ENCODE measurements at places on chromosomes 2 and 18.

- no peak for DNase-seq
Observed at GRCh38 chr2:134080386-134081089, 173.3 kb upstream of the MGAT5 start.

DNA sequence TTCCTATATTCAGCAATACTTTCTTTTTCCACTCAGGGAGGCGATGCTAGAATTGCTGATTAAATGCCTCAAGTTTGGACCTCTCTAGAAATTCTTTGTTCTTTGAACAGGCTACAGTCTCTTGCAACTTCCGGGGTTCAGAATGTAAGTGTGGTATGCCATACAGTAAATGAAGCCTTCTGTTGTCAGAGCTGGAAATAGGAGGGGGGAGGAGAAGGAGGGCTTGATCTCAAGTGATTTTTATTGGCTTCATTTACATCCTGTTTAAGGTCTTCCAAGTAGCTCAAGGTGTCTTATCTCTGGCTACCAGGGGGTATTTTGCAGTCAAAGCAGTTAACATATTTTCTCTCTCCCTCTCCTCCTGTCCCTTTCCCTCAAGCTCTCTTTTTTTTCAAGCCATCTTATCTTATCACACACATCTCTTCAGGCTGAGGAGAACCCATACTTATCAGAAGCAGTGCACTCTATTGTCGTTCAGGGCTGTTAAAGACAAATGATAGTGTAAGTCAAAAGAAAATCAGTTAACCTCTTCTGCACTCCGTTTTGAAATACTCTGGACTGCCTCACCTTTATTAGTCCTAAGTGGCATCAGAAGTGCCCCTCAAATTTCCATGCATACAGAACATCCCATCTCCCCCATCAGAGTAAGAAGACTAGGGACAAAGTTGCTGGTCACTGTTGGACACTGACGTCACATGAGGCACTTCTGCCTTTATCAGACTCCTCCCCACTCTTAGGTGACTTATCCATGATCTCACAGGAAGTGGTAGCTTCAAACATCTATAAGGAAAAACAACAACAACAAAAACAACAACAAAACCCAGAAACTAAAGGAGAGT is 112.2 kb downstream of the ZNF521 start:
- DNase-seq = no peak

DNA sequence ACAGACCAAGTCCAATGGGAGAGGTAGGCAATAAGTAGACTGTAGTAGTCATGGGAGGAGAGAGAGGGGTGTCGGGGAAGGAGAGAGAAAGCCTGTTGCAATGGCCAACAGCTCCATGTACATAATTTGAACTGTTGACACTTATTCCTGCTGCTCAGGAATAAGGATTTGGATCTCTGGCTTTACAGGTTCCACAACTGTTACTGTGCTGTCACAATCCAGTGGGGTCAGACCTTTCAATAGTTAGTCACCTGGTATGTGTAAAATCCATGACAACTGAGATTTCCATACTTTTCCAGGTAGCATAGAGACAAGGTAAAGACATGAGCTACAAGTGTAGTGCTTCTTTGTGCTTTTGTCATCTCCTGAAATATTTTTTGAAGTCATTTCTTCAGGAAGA is 47.5 kb upstream of the RIOK3 start:
- no peak for DNase-seq

GRCh38 chr18:3100498-3101132 is 87.7 kb upstream of the LPIN2 start:
- no peak for DNase-seq

GRCh38 chr2:176283291-176284068 is 14.2 kb downstream of the MTX2 start:
- no peak for DNase-seq

DNA sequence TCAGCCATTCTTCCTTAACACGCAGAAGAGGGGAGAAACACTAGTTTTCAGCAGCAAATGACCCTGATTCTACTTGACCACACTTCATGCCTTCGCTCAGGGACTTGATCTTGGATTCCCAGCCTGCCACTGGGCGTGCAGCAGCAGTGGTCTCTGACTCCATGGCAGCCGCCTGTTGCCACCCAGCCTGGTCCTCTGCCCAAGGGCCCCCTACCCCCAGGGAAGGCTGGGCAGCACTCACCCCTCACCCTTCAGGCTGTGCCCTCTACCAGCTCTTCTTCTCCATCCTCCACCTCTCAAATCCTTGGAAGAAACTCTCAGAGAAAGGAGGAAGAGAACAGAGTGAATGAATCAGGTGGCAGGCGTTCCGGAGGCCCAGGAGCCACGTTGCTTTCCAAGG is 32.1 kb upstream of the RPL31 start:
- DNase-seq = no peak

GRCh38 chr2:238286987-238287736 is 1.2 kb downstream of the PER2 start:
- DNase-seq = no peak

GRCh38 chr18:24274837-24275236 is 122.8 kb downstream of the OSBPL1A start:
- no peak for DNase-seq

DNA sequence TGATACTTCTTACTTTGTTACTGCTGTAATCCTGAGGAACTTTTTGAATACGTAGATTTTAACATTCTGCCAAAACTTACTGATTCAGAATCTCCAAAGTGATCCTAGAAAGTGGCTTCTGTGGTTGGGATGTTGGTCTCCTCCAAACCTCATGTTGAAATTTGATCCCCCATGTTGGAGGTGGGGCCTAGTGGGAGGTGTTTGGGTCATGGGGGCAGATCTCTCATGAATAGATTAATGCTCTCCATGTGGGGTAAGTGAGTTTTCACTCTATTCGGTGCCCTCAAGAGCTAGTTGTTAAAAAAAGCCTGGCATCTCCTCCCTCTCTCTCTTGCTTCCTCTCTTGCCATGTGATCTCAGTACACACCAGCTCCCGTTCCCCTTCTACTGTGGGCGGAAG is 329.9 kb downstream of the HRH4 start:
- DNase-seq = no peak

- DNase-seq = no peak
Observed at GRCh38 chr2:136215908-136216472, 98.0 kb upstream of the CXCR4 start.

GRCh38 chr2:64989982-64990614 is 899 bp downstream of the SLC1A4 start:
- no peak for DNase-seq

DNA sequence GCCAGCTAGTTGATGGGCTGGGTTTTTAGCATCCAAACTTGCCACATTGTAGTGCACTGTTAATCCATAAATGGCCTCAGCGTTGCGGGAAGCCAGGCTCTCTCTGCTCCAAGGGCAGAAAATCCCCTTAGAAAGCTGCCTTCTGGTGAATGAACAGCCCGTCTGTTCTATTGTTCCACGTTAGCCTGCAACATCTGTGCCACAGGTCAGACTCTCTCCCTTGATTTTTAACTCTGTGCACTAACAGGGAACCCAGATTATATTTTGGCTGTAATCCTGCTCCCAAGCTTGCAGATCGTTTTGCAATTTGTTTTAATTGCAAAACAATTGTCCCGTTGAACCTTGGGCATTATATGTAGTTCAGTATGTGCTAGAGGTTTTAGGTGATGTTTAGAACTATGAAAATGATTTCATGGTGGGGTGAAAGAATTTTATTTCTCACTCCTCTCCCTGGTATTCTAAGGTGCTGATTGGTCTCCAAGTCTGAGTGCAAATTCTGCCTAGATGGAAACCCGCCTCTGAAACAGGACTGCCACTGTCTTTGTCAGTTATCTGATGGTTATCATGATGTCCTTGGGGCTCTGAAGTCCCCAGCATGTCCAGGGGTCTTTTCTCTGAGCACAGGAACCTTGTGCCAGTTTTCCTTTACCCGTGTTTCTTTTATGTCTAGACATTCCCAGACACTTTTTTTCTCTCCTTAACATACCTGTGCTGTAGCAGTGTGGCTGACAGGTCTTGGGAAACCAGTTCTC is 106.6 kb downstream of the MAP4K4 start:
- DNase-seq = no peak

DNA sequence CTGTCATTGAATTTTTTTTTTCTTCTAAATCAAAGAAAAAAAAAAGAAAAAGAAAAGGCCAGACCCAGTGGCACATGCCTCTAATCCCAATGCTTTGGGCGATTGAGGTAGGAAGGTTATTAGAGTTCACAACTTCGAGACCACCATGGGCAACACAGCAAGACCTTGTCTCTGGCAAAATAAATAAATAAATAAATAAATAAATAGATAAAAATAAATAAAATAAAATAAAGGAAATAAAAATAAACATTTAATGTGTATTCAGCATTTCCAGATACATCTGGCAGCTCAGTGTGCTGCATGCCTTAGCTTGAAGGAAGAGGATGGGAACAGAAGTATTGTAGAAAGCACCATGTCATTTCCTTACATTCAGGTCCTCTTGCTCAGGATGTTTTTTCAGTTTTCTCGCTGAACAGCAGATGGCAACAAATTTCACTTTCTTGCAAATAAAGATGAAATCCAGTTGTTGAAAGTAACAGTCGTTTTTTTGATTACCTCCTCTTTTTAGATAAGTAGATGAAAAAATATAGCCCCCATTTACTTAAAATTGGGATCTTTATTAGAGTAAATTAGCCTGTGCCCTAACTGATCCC is 25.7 kb upstream of the FAM178B start:
- DNase-seq = no peak

- DNase-seq = no peak
Observed at GRCh38 chr18:74248189-74248588, 43.6 kb downstream of the CYB5A start.

DNA sequence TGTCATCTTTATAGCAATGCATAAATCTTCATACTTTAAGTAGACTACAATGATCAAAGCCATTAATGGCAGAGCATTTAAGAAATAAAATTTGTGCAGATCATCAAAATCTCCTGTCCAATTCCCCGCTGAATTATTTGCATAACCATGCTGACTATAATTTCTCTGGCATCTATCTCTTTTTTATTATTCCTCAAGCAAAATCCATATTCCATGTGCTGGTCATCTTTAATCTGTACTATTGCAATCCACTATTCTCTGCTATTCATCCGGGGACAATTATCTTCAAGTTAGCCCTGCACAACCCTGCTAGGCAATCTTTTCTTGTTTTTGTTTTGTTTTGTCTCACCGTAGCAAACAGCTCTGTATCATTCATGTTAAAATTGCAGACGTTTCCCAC is 1469.6 kb upstream of the NXPH2 start:
- no peak for DNase-seq

DNA sequence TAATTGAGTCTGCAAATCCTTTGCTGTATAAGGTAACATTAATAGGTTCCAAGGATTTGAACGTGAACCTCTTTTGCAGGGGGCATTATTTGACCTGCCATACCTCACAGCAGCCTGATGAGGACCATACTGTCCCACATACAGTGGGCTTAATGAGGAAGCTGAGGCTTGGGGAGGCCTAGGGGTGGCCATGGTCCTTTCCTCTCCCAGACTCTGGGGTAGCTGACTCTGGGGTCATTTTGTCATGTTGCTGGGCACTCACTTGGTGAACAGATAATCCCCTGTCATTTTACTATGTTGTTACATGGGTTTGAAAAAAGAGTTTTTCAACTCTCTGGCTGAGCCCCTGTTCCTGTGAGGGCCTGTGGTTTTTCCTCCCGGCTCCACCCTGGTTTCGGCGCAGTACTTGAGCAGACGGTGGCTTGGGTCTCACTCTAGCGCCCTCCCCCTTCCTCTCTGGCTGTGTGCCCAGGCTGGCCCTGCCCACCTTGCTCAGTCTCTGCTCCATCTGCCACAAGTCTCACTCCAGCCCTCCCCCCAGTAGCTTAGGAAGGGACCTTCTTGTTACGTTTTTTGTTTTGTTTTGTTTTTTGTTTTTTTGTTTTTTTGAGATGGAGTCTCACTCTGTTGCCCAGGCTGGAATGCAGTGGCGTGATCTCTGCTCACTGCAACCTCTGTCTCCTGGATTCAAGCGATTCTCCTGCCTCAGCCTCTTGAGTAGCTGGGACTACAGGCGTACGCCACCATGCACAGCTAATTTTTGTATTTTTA is 21.0 kb downstream of the INPP4A start:
- no peak for DNase-seq

GRCh38 chr2:206083602-206084438 is 2.2 kb downstream of the INO80D start:
- DNase-seq = no peak

DNA sequence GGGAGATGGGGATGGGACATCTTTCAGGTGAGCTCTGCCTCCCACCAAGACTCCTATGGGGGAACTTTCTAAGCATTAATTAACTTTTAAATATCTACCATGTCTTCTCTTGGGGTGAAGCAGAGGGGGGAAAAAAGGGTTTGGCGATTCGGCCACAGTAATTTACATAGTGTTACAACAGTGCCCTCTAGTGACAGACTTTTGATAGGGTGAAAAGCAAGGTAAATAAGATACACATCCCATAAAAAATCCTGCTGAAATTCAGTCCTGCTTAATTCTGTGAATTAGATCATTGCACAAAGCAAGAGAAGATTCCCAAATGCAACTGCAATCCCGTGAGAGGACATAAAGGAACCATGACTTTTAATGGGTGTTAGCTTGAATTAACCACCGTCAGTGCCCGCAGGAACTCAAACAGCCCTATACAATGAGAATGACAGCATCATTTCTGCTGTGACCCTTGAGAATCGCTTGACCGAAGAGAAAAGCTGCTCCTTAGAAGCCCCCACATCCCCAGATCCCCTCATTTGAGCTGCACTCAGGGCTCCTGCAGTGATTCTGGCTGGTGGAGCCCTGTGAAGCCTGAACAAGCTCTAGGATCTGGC is 32.8 kb downstream of the FAM124B start:
- no peak for DNase-seq

DNA sequence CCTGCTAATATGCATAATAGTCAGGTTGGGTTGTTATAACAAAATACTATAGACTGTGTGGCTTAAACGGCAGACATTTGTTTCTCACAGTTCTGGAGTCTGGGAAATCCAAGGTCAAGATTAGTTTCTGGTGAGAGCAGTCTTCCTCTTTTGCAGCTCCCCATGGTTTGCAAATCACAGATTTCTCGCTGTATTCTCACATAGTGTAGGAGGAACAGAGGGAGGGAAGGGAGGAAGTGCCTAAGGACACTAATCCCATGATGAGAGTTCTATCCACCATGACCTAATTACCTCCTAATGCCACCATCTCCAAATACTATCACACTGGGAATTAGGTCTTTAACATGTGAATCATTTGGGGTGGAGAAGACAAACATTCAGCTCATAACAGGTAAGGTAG is 20.1 kb upstream of the PTH2R start:
- DNase-seq = no peak

GRCh38 chr2:199727306-199727705 is 123.7 kb downstream of the FTCDNL1 start:
- DNase-seq = no peak

All from stimulated activated CD8-positive, alpha-beta memory T cell treated with anti-CD3 and anti-CD28 coated beads, Interleukin-4, amount 100 ng/mL, for 24 hours (primary cell).